ENCODE measurements at places on chromosomes 4 and X.

GRCh38 chr4:145938618-145939440 is at the start of gene ZNF827:
Gene ZNF827, minus strand, starts transcription at chr4:145938823. Its CDS starts 416 bp downstream, at chr4:145938407.
- DNase-seq, result peak; percentile 49

- no peak for DNase-seq
These were observed 75.1 kb upstream of the NUDT10 start for GRCh38 chrX:51257490-51257889.

DNA sequence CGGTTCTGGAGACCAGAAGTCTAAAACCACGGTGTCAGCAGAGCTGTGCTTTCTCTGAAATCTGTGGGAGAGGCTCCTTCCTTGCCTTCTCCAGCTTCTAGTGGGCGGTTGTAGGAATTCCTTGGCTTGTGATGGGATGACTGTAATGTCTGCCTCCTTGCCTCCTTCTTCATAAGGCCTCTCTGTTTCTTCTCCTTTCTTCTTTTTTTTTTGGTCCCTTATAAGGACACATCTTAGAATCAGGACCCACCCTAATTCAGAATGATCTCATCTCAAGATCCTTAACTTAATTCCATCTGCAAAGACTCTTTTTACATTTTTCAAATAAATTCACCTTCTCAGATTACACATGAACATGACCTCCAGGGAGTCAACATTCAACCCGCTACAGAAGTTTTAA is 186.9 kb downstream of the STK32B start:
- no peak for DNase-seq

- no peak for DNase-seq
These were observed 646.6 kb downstream of the ANKRD50 start for GRCh38 chr4:124065936-124066335.

GRCh38 chrX:38089173-38089982 is 83.0 kb downstream of the SYTL5 start:
- DNase-seq, result no peak

Data from T follicular helper cell (primary cell).